Left hindlimb (tissue), 1 donor: ENCODE measurements at places on chromosomes 4 and X.

DNA sequence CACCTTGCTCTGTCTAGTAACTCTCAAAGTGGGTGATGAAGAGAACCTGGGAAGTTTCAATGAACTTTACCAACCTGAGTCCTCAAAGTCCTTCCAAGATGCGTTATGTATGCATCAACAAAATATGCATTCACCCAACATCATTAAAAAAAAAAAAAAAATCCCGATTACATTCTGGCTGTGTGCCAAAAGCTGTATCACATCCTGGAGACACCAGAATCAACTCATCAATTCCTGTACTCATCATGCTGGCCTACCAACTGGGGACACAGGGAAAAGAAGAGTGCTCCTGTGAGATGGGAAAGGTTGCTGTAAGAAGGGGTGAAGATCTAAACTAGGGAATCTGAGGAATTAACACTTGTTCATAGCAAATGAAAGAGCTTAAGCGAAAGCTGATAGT lies 16.5 kb downstream of the UNC5C start:
- DNase-seq = no peak

- no peak for DNase-seq
Measured at GRCh38 chrX:136076942-136077341, 70.4 kb upstream of the FHL1 start.

- DNase-seq = no peak
Measured at GRCh38 chr4:165133150-165133549, 20.5 kb upstream of the TMEM192 start.

GRCh38 chrX:128458888-128459287 lies 406.7 kb upstream of the ACTRT1 start:
- DNase-seq = no peak

DNA sequence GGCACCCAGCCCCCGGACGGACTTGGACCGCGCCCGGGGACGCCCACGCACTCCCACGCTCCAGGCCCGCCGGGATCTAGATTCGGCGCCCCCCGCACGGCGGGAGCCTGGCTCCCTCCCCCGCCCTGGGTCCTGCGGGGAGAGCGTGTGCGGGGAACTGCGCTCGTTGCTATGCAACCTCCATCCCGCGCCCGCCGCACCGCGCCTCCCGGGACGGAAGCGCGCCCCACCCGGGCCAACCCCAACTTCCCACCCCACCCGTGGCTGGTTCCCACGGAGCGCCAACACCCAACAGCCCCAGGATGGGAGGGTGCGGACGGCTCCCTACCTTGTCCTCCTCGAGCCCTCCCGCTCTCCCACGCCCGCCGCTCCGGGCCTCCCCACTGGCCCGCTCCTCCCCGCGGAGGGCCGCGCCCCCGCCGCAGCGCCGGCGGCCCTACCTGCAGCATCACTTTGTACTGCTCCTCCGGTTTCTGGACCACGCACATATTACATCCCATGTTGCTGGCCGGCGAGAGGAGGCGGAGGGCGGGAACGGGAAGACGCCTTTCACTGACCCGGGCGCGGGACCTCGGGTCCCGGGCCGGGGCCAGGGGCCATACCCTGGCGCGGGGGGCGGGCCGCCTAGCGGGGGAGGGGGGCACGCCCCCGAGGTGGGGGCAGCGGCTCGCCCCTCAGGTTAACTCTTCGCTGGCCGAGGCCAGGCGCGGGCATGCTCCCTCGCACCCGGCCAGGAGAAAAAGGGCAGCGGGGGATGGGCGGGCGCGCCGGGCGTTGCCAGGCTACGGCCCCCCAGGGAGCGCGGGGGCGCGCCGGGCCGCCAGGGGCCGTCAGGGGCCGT lies at the start of gene PDZD4:
Gene PDZD4, minus strand, starts transcription at position 746 of the 841 bp plus-strand sequence. Its CDS starts 246 bp downstream, at position 500.
- no peak for DNase-seq

DNA sequence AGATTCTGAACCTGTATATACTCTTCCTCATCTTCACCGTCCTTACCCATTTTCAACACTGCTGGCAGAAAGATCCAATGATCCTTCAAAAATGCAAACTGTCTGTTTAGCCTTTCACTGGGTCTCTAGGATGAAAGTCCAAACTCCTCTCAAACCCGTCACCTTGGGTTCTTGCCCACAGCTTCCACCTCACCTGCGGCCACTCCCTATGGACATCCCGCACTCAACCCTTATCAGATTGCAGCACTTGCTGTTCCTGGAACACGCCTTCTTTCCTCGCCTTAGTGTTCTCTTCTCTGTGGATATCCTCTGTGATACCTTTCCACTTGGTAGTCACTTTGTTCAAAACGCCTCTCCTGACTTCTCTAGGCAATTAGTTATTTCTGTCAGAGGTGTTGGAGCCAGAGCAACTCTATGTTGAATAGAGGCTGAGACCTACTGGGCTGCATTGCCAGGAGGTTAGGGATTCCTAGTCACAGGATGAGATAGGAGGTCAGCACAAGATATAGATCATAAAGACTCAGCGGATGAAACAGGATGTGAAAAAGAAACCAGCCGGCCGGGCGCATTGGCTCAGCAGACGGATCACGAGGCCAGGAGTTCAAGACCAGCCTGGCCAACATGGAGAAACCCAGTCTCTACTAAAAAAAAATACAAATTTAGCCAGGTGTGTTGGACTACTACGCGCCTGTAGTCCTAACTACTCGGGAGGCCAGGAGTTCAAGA lies 4.2 kb upstream of the NOCT start:
- no peak for DNase-seq
